ENCODE measurements at places on chromosomes 11 and 22.

DNA sequence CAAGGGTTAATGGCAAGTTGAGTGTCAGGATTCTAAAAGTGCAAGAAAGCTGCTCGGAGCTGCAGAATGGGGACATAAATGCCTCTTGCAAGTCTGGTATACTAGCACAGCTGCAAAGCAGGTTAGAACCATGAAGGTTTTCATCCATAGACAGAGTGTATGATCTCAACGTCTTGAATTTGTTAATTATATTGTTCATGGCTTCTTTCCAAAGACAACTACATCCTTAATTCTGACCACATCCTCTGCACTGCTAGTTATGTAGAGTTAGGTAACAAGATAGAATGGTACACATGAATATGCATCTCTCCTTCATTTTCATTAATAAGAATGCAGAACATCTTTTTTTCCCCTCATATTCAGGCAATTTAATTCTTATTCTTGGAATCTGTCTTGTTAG lies 34.2 kb downstream of the EXPH5 start:
- DNase-seq, result no peak

DNA sequence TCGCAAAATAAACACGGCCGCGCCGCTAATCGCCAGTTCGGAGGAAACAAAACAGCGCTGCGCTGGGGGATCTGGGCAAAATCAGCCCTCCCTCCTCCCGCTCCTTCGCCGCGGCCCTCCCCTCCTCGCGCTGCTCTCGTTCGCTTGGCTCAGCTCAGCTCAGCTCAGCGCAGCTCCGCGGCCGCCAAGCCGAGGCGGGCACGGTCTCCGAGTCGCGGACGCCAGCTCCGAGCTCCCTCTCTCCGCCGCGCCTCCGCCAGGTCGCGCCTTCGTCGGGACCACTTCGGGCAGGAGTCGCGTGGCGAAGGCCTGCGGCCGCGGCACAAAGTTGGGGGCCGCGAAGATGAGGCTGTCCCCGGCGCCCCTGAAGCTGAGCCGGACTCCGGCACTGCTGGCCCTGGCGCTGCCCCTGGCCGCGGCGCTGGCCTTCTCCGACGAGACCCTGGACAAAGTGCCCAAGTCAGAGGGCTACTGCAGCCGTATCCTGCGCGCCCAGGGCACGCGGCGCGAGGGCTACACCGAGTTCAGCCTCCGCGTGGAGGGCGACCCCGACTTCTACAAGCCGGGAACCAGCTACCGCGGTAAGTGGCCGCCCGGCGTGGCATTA lies at the start of gene SPON1:
Gene SPON1, plus strand, starts transcription at position 162 of the 607 bp plus-strand sequence. Its CDS starts 182 bp downstream, at position 344.
- DNase-seq, result peak; percentile 31

- DNase-seq, result no peak
Measured at GRCh38 chr11:9738116-9738515, 74.2 kb downstream of the SWAP70 start.

DNA sequence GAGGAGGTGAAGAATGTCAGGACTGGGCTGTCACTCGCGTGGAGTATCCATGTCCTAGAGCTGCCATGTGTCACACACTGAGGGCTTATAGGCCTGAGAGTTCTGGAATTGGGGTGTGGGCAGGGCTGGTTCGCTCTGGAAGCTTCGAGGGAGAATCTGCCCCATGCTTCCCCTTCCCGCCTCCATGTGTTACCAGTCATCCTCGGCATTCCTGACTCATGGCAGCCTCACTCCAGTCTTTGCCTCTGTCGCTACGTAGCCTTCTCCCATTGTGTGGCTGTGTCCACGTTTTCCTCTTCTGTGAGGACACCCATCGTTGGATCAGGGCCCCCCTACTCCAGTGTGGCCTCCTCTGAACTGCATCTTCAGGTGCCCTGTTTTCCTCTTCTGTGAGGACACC lies 301.2 kb downstream of the TBC1D22A start:
- DNase-seq, result no peak

- no peak for DNase-seq
Measured at GRCh38 chr22:48416396-48417224, 1411.1 kb downstream of the BRD1 start.

- DNase-seq, result no peak
Measured at GRCh38 chr11:834371-835316, 1.9 kb downstream of the CD151 start.

- DNase-seq, result no peak
Measured at GRCh38 chr11:1672613-1673350, 24.2 kb upstream of the KRTAP5-6 start.

GRCh38 chr11:64222651-64223000 lies 3.4 kb downstream of the TRPT1 start:
- DNase-seq, result no peak

DNA sequence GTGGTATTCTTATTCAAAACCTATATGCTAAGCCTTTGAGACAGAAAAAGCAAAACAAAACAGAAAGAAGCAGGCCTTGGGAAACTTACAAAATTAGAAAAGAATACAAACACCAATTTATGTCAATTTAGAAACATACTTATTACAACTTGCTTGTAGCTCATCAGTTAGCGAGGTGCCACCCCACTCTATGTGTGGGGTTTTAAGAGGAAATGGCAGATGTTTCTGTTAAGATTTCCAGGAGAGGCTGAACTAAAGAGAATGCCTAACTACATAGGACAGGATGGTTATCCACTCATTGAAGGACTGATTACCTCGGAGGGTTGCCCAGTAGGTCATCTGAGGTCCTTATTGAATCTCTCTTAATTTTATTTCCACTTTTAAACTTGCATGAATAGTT lies 302.0 kb downstream of the ETS1 start:
- no peak for DNase-seq

DNA sequence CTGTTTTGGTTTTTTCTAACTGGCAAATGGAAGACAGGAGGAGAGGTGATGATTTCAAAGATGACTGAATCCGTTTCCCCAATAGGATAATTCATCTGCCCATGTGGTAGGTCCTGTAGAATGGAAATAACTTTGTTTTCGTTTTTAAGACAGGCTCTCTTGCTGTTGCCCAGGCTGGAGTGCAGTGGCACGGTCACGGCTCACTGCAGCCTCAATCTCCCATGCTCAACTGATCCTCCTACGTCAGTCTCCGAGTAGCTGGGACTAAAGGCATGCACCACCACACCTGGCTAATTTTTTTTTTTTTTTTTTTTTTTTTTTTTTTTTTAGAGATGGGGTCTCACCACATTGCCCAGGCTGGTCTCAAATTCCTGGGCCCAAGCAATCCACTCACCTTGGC lies 77.4 kb upstream of the BIRC3 start:
- no peak for DNase-seq

DNA sequence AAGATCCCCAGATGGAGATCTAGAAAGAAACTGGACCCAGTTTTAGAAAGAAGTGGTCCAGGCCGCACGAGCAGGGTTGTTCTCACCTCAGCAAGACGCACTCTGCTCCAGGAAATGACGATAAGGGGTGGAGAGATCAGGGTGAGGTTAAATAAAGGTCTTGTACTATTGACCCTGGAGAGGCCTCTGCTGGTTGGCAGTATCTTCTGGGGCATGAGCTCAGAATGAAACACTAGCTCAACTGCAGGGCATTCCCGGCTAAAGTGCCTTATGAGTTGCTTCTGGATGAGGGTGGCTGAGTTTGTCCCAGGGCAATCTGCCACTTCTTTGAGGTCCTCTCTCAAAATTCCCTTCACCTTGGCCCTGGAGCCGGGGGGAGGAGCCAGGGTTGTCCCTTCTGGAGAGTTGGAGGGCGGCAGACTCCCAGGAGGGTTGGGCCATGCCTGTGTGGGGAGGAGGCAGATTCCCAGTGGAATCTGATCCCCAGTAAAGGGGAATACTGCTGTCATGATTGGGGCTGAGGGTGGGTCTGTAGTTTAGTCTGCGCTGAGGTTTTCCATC lies 10.9 kb downstream of the USP2 start:
- DNase-seq, result no peak

DNA sequence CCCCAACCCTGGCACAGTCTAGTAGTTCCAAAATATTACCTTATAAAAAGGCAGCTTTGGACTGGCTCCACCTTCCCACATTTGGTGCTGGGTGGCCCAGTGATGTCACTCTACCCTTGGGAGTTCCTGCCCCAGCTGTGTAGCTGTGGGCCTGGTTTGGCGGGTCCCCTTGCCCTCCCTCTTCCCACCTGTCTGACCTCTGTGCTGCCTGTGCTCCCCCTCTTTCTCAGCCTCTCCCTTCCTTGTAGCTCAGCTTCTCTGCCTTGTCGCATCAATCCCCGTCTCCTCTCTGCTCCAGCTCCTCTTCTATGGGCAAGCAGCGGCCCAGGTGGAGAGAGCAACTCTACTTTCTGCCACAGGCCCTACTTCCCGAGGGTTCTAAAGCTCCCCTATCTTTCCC lies 54.6 kb downstream of the CHRDL2 start:
- no peak for DNase-seq

GRCh38 chr11:68386331-68386978 lies 74.1 kb downstream of the LRP5 start:
- DNase-seq, result no peak

GRCh38 chr22:25976356-25976755 lies 192.9 kb upstream of the SEZ6L start:
- DNase-seq, result no peak

- no peak for DNase-seq
Measured at GRCh38 chr11:111941963-111942362, 4.8 kb downstream of the DIXDC1 start.

- no peak for DNase-seq
Measured at GRCh38 chr11:118917481-118918127, 8.1 kb downstream of the BCL9L start.

- DNase-seq, result peak; percentile 91
Measured at GRCh38 chr11:90222459-90223247, at the start of gene CHORDC1. TSS of gene CHORDC1 (minus strand) at chr11:90223049. CDS start at chr11:90222954, 95 bp downstream.

GRCh38 chr11:116255321-116255953 lies 517.4 kb downstream of the BUD13 start:
- DNase-seq, result no peak

- DNase-seq, result no peak
Measured at GRCh38 chr11:96342014-96342960, 708 bp downstream of the MAML2 start.

- DNase-seq, result no peak
Measured at GRCh38 chr22:21451545-21452520, 15.4 kb upstream of the TMEM191C start.

DNA sequence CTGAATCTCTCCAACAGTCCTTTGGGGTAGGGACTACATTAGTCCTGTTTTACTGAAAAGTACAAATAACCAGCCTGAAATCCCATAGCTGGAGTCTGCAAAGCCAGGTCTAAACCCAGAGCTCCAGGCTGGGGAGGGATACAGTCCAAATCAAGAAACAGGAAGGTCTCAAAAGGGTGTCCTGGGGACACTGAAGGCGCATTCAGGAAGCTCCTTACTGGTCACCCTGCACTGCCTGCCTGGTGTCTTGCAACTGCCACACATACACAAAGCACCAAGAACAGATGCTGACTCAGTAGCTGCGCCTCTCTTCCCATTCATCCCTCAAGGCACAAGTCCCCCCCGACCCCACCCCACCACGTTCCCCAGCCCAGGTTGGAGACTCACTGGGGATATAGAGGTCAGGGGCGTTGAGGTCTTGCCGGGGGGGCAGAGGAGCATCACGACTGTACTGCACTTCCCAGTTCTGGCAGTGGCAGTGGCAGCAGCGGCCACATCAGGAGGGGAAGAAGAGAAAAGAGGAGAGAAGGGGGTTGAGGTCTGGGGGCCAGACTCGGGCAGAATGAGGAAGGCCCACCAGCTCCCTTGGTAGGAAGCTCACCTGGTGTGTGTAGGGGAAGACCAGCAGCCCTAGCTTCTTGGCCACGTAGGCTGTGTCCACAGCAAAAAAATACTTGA lies 1.6 kb downstream of the YIF1A start:
- DNase-seq, result no peak

GRCh38 chr11:113255741-113256140 lies 58.6 kb upstream of the TTC12 start:
- DNase-seq, result no peak

GRCh38 chr22:27397954-27398342 lies 403.6 kb downstream of the MN1 start:
- DNase-seq, result no peak

DNA sequence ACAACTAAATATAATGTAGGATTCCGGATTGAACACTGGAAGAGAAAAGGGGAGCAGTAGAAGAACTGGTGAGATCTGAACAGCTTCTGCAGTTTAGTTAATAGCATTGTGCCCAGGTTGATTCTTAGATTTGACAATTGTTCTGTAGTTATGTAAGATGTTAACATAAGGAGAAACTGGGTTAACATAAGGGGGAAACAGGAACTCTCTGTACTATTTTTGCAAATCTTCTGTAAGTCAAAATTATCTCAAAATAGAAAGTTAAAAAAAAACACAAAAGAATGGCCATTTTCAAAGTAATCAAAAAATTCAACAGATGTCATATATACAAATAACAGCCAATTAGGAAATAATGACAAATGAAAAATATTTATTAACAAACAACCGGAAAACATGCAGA lies 18.7 kb upstream of the LRP5 start:
- no peak for DNase-seq

DNA sequence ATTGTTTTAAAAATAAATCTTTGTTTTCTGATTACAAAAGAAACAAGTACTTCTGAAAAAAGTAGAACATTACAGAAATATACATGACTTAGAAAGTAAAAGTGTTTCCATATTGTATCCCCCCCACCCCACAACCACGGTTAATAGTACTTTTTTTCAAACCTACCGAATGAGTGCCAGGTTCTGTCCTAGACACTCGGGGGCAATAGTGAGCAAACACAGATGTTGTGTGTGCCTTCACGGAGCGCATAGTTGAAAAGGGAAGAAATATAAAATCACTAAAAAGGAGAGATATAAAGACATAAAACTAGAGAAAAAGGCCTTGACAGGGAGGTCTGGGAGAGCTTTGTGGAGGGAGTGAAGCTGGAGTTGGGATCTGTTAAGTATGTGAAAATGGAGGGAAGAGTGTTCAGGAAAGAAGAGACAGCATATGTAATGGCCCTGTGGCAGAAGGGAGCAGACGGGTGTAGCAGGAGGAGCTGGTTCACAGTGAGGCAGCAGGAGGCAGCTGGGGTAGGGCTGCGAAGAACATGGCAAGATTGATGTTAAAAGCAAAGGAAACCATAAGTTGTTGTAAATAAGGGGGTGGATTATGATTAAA lies 42.1 kb upstream of the ALX4 start:
- no peak for DNase-seq

DNA sequence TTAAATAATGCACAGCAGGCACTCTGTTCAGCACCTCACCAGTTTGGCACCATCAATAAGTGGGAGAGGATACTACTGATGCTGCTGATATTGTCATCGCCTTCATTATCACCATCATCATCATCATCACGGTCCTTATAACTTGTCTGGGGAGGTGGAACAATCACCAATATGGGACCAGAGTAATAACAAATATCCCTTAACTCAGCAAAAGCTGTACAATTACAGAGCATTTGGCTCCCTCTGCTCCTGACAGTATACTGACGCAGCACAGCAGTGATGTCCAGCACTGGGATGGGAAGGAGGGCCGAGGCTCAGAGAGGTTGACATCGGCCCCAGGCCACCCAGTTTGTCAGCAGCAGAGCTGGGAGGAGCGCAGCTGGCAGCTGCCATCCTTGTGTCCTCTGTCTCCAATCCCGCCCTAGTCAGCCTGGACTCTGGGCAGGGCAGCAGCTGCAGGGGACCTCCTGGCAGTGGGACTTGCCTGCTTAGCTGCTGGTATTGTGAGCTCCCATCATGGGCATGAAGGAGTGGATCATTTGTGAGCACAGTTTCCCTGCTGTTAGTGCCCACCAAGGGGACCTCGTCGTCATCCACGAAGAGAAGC lies 90.0 kb downstream of the DHCR7 start:
- DNase-seq, result no peak

GRCh38 chr11:57148621-57149020 lies 33.1 kb upstream of the LRRC55 start:
- no peak for DNase-seq

All from stimulated activated CD8-positive, alpha-beta memory T cell treated with anti-CD3 and anti-CD28 coated beads, Interleukin-12 subunit alpha, Interleukin-12 subunit beta, amount 100 ng/mL, for 4 hours (primary cell).